ENCODE measurements at places on chromosomes 5 and 9.

DNA sequence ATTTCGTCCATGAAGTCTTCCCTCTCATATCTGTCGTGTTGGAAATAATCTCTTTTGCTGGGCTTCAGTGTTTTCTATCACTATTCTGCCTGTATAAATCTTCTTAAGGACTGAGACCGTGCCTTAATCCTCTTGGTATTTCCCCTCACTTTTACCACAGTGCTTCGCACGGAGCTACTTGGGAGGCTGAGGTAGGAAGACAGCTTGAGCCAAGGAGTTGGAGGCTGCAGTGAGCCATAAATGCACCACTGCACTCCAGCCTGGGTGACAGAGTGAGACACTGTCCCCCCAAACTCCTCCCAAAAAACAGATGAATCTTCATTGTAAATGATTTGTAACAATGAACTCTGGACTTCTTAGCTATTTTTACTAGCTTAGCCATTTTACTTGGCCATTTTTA lies 57.8 kb downstream of the PHAX start:
- DNase-seq, result no peak

- no peak for DNase-seq
Measured at GRCh38 chr9:3875361-3876132, 349.7 kb upstream of the RFX3 start.

DNA sequence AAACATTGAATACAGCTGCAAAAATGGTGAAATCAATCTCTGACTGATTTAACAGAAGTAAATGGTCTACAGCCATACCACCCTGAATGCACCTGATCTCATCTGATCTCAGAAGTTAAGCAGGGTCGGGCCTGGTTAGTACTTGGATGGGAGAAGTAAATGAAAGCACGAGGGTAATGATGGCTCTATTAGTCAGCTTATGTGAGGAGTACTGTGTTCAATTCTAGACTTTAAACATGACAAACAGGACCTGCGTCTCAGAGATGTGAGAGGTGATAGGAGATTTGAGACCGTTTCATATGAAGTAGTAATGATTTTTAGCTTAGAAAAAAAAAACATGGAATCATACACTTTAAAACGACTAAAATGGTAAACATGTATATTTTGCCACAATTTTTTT lies 77.1 kb upstream of the SUSD1 start:
- DNase-seq, result no peak

GRCh38 chr5:171483551-171484135 lies 64.2 kb downstream of the FGF18 start:
- no peak for DNase-seq

DNA sequence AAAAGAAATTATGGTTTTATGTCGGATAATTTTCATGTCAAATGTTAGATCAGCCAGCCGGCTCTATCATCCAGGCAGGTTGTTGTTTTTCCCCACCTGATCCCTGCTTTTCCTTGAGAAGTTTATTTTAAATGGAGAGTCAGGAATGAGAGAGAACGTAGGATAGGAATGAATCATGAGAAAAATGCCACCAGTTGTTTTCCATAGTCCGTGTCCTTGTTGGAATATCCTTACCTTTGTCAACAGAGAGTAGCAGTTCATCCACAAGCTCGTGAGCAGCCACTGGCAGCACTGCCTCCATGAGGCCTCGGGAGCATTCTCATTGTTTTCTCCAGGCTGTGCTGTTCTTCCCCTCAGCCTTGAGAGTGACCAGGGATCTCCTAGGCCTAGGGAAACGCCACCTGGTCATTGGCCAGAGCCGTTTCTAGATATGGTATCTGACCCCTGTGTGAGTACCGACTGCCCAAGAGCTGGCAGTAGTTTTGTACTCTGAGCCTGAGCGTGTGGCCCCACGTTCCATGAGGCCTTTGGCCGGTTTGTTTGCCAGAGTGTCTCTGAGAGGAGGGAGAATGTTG lies 293.3 kb downstream of the FANCC start:
- DNase-seq, result no peak

- DNase-seq, result no peak
Measured at GRCh38 chr5:75364571-75365280, 27.7 kb downstream of the HMGCR start.

DNA sequence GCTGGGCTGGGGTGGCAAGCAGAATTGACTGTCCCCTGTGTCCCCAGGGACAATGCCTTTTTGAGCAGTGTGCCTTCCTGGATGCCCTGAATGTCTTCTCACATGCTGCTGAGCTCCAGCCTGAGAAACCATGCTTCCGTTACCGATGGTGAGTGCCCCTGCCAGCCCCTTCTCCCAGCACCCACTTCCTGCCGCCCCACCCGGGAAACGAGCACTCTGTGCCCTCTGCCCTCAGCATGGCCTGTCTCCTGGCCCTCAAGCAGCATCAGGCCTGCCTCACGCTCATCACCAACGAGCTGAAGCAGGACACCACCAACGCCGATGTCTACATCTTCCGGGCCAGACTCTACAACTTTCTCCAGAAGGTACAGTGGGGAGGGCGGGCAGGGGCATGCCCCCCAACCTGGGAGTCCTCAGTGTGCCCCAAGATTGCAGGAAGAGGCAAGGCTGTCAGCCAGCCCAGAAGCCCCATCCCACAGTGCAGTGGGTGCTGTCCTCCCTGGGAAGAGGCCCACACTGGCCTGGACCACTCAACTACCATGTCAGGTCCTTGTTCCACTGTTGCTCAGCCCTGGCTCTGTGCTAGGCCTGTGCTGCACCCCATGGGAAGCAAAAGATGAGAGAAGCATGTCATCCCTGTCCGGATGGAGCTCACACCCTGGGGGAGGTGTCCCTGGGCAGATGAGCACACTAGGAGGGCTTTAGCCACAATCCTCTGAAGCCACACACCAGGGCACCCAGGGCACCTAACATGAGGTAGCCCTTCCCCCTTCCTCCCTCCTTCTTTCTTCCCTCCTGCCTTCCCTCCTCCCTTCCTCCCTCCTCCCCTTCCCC lies 4.4 kb downstream of the TTC16 start:
- DNase-seq, result no peak

DNA sequence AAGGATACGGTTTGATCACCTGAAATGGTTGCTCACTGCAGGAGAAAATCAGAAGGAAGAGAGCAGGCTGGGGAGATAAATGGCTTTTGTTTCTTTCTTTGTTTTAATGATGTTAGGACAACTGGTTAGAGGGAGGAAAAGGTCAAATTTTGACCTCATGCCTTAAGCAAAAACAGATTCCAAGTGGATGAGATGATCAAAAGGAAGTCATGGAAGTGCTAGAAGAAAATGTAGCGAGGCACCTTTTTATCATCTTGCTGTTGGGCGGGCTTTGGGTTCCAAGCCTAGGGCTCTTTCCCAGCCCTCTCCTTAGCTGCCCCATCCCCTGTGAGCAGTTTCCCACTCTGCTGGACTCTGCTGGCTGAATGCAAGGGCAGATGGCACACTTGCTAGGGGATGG lies 127.9 kb downstream of the ADAMTS2 start:
- DNase-seq, result no peak

DNA sequence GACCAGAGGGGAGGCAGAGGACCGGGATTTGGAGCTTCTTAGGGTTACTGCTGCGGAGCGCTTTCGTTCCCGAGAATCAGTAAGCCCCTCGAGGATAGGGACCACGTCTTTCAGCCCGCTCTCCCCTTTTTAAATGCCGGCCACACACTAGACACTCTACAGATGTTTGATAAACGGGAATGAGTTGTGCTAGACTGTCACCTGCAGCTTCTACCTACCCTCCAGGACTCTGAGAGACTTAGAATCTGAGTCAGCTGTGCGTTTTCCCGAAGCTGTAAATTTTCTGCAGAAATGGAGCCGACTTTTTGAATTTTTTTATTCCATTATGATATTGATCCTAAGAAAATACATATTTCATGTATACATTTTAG lies 670 bp downstream of the CCDC171 start:
- no peak for DNase-seq

DNA sequence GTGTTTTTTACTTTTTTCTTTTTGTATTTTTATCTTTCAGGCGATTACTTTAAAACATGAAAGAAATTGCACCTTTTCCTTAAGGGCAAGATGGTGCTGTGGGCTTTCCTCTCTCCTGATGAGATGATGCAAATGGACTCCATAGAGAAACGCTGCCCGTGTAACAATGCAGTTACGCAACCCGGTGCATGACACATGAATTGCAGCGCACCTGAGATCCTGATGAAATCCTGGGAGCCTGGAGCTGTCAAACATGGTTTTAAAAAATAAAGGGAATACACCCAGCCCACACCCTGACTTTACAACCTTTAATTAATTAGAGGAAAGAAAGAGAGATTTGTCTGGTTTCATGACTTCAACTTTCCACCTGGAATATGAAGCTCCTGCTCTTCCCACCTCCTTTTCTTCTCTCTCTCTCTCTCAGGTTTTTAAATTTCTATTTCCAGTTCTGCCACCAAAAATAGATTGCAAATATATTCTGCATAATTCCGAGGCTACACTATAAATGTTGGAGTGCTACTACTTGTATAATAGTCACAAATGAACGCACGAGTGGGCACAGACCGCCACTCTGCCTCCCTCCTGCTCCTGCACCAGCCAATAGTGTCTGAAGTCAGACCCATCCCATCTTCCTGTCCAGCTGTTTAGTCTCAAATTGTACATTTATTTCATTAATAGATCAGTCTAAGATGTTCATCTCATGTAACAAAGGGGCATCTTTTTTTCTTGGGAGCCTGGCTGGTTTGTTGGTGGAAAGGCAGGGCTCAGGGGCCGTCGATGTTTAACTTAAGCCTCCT lies 179.1 kb downstream of the AUH start:
- no peak for DNase-seq

DNA sequence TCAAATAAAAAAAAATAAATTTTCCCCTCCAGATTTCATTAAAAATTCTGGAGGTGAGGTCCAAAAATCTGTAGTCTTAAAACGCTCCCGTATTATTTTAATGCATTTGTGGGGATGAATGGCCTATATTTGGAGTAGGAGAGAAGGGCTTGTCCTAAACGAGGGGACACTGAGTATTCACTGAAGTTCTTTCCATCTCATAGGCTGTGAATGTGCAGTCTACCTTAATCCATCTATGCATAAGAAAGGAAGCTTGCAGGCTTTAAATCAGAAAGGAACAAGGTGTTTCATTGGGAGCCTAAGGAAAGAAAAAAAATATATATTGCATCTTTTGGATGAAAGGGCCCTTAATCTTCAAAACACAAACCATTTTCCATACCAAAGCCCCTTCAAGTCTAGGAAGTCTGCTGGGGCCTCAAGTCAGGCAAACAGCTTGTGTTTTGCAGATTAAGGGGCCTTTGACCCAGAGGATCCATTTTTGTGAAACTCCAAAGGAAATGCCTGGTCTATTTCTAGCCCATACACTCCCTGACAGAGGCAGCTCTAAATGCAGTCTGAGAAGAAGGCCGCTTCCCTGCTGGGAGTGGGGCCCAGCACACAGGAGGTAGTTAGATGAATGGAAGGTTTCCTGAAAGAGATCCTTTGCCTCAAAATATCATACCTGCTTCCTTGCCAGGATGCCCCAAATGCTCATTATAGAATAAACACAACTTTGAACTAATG lies 35.6 kb downstream of the BRINP1 start:
- no peak for DNase-seq

DNA sequence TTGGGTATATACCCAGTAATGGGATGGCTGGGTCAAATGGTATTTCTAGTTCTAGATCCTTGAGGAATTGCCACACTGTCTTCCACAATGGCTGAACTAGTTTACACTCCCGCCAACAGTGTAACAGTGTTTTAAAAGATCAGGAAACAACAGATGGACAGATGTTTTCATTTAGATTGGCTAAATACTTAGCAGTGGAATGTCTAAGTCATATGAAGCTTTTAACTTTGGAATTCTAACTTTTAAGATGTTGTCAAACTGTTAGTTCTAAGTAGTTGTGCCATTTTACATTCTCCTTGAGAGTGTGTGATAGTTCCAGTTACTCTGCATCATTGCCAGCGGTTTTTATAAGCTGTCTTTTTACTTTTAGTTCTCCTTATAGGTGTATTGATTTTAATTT lies 688.8 kb downstream of the SEMA5A start:
- DNase-seq, result no peak

DNA sequence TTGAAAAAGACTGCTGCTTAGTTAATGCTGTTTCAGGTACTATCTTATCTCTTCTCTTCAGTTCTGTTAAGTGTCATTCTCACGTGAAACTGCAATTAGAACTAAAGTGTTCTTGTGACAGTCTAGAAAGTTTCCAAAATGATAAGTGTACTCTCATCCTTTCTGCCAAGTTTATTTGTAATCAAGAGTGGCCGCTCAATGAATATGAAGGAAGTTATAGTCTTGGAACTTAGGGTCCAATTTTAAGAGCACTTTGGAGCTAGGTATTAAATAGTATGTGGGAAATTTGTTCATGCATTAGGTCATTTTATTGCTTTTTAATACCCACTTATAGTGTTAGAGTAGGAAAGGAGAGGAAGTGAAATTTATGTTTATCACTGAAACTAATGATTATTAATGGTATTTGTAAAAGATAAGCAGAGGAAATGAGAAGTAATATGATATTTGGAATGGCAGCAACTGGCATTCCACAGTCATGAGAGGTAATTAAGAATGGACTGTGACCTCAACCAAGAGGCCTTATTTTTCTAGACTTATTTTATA lies 20.4 kb downstream of the XRCC4 start:
- no peak for DNase-seq

- DNase-seq, result no peak
Measured at GRCh38 chr9:23686896-23687295, 139.1 kb downstream of the ELAVL2 start.

DNA sequence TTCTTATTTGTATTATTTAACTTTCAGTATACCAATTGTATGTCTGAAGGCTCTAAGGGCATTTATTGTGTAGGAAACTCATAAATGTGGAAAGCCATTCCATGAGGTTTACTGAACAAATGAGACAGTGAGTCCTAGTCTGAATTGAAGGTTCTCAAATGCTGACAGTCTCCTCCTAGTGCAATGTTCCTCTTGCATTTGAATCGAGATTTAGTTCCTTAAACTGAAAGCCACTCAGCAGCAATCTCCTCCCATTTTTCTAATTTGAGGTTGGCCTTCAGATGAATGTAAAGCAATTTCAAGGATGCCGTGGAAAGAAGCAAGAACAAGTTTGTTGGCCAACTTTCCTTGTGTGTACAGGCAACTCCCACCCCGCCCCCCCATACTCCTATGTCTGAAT lies 493.2 kb upstream of the KLF4 start:
- no peak for DNase-seq

GRCh38 chr5:25107853-25108252 lies 463.1 kb upstream of the CDH10 start:
- DNase-seq, result no peak

DNA sequence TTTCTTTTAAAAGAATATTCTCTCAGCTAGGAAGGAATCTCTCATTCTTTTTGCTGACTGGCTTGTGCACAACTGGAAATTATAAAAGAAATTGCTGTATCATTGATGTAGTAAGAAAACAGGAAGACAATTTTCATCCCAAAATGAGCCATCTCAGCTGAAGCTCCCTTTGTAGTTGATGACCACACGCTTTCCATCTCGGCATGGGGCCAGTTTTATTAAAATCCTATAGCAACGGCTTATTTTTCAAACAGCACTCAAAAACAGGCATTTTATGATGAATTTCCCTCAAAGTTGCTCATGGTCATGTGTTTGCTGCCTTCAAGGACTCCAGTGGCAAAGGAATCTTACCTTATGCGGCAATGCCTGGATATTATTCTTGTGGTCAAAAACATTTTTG lies 62.4 kb upstream of the GLIS3 start:
- DNase-seq, result no peak

All from activated naive CD8-positive, alpha-beta T cell treated with anti-CD3 and anti-CD28 coated beads, Interleukin-2, amount 10 ng/mL, durations not matched to agents 7 days and 5 days (primary cell).